ENCODE measurements at places on chromosomes 3 and 15. TPM values are rescaled to one million over a fixed set of nuclear protein-coding genes. Genes with fewer than 3 reads are reported as not detected.

TTLL13 gene
- total RNA-seq: not detected

SNRPN gene
- total RNA-seq: 190 TPM

NOX5 gene
- not detected for total RNA-seq

DNA sequence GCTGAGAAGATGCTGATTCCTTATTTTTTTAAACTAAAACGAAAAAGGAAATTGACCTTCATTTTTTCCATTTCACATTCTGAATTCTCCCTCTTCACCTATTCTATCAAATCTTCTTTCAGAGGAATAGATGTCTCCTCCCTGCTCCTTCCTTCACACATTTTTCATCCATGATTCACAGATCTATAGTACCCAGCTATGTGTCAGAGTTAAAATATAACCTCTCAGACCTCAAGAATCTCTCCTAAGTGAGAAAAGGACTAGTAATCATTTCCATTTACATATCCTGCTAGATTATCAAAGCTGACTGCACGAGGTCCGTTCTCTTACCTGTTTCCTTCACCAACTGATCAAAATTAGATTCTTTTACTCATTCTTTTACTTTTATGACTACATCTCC is 1297.6 kb upstream of the ALCAM start:
- DNase-seq: no peak

- DNase-seq: no peak
Measured at GRCh38 chr3:43949594-43949993, 258.9 kb downstream of the ABHD5 start.

DNA sequence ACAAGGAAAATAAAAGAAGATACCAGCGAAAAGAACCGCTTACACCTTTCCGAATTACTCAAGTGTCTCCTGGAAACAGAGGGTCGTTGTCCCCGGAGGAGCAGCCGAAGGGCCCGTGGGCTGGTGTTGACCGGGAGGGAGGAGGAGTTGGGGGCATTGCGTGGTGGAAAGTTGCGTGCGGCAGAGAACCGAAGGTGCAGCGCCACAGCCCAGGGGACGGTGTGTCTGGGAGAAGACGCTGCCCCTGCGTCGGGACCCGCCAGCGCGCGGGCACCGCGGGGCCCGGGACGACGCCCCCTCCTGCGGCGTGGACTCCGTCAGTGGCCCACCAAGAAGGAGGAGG is 325 bp downstream of the ALCAM start:
- no peak for DNase-seq

DNA sequence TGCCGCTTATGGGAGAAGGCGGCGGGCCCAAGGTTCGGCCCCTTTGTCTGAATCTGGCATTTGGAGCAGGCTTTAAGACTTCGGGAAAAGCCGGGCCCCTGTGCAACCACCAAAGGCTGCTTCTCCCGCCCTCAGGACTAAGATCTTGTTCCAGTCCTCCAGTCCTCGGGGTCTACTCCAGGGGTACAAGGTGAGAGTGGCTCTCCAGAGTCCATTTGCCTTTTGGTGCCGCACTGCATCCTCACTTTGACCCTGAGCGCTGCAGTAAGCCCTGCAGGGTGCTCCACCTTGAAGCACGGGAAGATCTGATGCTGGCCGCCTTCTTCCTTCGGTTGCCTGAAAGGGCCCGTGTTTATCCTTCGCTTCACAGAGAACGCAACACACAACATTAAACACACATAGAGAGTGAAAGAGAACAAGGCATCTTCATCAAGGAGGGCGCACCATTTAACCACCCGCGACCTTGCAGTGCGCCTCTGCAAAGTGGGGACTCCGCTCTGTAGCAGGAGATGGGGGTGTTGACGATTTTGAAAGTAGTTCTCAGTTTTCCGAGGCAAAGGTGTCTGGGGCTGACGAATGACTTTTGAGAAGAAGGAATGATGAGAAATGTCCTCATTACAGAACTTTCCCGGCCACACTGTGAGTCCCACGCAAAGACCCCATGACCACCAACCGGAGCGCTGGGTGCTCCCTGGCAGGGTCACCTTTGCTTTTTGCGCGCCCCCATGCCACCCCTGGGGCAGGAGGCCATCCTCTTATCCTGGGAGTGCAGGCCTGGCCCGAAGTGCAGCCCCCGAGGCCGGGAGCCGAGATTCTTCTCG is 1.0 kb downstream of the PIGZ start:
- no peak for DNase-seq

- no peak for DNase-seq
Measured at GRCh38 chr15:36632226-36632625, 52.8 kb downstream of the CDIN1 start.

DNA sequence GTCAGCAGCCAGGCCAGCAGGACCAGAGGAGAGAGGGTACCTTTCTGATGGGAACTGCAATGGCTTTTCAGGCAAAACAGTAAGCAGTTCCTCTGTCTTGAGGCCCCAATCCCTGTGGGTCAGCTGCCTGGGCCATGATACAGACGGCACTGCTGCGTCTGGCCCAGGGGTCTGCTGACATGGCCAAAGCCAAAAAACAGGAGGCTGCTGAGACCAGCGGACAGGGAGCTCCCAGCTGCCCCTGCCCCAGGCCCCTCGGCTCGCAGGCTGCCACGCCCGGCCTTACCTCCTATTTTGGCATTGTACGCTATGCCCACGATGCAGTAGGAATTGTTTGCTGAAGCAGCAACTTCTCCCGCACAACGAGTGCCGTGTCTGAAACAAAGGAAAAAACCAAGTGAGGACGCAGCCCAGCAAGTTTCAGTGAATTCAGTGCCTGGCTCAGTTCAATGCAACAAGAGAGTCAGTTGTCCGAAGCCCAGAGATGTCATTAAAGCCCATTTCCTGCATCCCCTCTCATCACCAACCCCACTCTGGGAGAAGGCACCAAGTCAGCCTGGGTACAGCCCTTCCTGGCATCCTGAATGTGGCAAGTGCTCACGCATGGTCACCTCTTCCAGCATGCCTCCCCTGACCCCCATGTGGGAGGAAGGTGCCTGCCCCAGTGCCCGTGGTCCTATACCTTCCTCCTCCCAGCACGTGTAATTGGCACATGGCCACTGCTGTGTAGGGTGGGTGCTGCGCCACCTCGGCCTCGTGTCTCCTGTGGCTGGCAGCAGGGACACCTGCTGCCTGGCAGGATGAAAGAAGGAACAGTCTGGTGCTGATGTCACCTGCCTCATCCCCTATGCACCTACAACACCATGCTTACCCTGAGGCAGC is 61.7 kb downstream of the PCSK6 start:
- no peak for DNase-seq

DNA sequence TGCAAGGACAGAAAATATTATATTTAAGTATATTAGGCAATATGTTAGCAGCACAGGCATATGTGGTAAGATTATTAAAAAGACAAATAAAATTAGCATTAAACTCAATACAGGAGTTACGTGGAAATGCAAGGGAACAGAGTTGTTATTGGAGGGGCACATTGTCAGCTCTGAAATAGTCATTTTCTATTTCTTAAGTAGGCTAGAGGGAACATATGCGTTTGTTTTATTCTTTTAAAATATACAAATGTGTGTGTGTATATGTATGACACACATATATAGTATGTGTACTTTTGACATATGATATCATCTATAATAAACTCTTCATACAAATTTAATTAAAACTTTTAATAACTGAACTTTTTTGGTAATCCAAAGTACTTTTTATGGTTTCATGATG is 22.8 kb upstream of the VEPH1 start:
- no peak for DNase-seq

DNA sequence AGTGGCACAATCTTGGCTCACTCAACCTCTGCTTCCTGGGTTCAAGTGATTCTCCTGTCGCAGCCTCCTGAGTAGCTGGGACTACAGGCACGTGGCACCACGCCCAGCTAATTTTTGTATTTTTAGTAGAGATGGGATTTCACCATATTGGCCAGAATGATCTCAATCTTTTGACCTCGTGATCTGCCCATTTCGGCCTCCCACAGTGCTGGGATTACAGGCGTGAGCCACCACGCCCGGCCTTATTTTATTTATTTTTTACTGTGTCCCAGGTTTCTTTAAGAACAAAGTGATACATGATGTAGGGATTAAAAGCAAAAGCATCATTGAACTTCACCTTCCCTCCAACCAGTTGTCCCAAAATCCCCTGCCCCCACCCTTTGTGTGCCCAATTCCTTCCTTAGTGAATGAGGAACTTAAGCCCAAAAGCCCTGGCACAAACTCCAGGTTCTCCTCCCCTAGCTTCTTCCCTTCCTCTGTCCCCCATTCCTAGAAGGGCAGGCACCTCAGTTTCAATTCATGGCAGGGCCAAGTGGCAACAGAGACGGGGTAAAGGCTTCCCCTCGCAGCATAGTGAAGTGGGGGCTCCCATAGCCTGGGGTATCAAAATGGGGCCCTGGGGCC is 23.7 kb upstream of the RPN1 start:
- DNase-seq: no peak

DNA sequence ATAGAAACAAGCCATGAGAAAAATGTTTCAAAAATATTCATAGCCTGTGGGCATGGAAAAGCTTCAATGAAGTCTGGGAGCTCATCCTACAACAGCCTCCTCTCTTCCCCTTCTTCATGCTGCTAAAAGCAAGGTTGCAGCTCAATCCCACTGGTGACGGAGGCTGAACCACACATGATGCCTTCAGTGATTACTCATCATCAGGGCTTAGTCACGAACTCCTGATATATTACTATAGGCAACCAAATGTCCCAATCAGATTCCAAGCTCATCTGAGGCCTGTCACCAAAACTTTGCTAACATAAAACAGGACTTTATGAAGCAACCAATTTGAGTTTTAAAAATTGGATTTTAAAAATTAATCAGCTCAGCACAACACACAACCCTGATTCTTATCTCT is 24.0 kb upstream of the SLC24A5 start:
- DNase-seq: no peak

DNA sequence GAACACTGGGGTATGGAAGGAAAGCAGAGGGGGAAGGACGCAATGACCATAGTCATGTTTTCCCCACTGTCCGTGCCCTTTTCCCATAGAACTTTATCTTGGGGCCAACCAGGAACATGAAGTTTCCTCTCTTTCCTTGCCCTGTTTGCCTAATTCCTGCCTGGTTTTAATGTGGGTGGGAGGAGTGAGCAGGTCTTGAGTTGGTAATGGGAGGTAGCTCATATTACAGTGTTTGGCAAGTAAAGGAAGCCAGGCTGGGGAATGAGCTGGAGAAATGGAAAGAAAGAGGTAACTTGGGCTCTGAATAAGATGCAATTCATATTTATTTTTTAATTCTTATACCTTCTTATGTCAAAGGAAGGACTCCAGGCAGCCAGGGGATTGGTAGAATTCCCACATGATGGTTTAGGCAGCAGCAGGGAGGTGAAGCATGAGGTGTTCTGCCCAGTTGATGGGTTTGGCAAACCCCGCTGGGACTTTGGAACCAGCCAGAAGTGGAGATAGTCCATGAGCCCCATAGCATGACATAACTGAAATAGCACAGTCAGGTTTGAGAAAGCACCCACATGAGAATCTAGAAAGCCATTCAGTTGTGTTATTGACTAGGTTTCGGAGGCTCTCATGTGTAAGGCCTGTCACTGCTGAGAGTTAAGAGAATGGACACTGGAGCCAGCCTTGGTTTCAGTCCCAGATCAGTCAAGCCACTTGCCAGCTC is 60.0 kb downstream of the CCK start:
- no peak for DNase-seq

- DNase-seq: no peak
Measured at GRCh38 chr3:33488683-33489082, 48.5 kb upstream of the UBP1 start.

- no peak for DNase-seq
Measured at GRCh38 chr3:151011427-151011826, 38.9 kb upstream of the CLRN1 start.

DNA sequence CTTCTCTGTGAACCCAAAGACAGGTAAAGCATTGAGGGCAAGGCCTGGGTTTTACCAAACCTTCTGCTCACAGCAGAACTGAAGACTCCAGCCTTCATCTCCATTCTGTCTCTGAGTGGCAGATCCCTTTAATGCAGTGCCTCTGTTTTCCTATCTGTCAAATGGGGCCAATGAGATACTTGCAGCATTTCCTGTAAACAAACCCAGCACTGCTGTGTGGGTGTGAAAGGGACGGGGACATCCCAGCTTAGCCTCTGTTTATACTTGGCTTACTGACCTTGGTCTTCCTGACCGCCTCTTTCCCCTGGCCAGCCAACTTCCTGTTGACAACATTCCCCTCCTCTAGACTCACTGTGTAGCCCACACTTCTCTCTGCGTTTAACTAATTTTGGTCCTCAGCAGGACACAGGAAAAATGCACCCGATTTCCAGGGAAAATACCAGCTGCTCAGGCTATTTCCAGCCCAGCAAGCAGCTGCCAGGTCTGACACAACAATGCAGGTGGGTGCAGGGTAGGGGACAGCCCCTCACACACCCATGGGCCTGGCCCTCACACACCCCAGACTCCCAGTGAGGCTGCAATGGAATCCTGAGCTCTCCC is 105.9 kb upstream of the HERC1 start:
- peak; percentile 76 for DNase-seq

DNA sequence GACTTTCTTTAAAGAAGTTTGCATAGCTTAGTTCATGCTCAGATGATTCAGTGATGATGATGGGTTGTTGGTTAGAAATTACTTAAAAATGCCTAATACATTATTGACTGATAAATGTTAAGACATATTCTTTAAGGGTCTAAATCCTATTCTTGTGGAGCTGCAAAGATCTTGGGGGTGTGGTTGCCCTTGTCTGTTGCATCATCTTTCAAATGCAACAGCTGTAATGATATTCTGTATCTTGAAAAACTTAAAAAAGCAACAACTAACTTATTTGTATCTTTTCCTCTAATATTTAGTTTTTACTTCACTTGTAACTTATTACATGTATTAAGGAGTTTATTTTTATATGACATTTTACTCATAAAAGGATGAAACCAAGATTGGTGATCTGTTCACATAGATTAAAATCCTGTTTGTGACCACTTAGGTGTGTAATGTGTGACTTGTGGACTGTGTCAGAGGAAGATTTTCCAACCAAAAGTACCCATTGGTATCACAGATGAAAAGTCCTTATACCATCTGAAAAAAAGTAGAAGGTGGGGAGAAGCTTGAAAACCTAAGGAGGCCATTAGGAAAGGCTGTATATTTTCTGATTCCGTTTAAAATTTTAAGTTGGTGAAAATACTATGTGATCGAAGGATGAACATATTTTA is 142.8 kb downstream of the IGF1R start:
- DNase-seq: no peak

DNA sequence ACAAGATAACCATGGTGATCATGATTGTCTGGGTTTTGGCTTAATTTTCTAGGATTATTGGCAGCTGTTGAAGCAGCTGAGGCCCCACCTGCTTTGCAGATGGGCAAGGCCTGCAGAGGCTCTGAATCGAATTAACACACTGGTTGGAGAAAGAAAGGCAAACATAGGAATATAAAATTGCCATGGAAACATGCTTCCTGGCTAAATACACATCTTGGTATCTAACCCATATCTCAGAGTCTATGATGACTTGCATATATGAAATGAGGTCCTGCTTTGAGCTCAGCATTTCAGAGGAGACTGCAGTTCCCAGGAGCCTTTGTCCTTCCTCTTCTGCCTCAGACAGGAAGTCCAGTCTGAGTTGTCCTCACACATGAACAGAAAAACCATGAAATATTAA is 24.3 kb upstream of the SV2B start:
- DNase-seq: no peak

DNA sequence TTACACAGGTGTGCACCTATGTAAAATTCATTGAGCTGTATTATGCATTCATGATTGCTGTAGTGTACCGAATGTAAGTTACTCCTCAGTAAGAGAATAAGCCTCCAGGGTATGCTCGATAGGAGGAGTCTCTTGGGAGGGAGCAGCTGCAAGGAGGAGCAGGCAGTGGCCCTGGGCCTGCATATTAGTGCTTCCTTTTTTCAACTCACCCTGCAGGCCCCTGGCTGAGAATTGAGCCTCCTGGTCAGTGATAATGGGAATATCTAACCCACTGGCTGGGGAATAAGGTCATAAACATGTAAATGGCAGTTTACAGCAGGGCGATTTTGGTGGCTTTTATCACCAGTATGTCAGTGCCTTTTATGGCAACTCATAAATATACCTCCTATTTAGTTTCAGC is 21.7 kb upstream of the SFMBT1 start:
- DNase-seq: no peak

Data from psoas muscle (tissue), 8 donors.